Placental pericyte (primary cell): ENCODE measurements at places on chromosomes 3 and 15. TPM values are rescaled to one million over a fixed set of nuclear protein-coding genes. Genes with fewer than 3 reads are reported as not detected.

Gene ABI3BP
- total RNA-seq = 1.4 and 5.9 TPM in 2 replicates

Gene KBTBD8
- total RNA-seq = 9.2 and 16.2 TPM in 2 replicates

Gene CCDC13
- total RNA-seq = 0.22 and 0.57 TPM in 2 replicates

Gene IL5RA
- total RNA-seq = not detected in 2 replicates

Gene GJD2
- total RNA-seq = not detected in 2 replicates

Gene ZKSCAN7
- total RNA-seq = 4.6 and 5.0 TPM in 2 replicates

Gene SERPINI2
- not detected in 2 replicates for total RNA-seq

Gene SERINC4
- not detected in 2 replicates for total RNA-seq

Gene PLA2G4E
- not detected in 2 replicates for total RNA-seq

Gene NIT2
- total RNA-seq = 10.9 and 22.9 TPM in 2 replicates

Gene MCCC1
- 9.8 and 10.5 TPM in 2 replicates for total RNA-seq
